ENCODE measurements at places on chromosomes 2 and 18.

DNA sequence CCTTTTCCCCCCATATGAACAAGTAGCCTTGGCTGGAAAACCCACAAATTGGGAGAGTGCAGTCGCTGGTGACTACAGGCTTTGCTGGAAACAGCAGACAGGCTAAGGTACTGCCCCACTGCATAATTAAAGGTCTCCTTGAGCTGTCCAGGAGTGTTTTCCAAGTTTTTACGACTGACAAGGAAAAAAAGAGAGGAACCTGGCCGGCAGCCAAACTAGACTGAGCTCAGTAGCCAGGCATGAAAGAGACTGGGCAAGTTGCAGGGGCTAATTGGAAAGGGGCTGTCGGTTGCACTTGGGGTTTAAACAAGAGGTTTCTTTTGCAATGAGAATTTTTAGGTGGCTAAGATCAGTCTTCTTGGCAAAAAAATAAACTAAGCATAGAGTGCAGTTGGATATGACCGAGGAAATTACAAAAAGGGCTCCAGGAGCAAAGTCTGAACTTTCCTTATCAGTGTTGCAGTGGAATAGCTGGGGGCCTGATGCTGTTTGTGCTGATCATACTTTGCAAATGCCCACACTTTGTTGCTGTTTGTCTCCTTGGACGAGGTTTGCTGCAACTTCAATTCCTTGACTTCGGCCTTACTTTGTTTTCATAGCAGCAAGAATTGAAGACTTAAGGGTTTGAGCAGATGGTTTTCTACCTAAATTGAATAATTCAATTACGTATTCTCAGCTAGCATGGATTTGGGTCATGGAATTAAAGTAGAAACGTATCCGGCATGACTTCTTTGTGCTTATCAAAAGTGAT, 2.1 kb downstream of the GULP1 start:
- no peak for DNase-seq

DNA sequence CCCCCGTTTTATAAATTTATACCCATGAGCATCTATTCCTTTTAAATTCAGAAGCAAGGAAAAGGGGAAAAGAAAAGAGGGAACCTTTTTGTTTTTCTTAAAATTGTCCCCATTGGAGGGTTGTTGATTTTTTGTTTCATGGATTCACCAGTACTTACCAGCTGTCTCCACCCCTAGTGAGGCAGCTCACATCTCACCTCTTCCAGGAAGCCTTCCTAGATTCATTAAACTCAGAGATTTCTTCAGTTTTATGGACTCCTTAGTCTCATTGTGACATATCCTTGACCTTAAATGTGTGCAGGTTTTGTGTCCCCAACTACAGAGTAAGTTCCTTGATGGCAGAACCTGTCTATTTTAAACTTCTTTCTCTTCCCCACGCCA, 35.9 kb downstream of the EFR3B start:
- no peak for DNase-seq

- DNase-seq = no peak
Observed at GRCh38 chr2:179741317-179741716, 120.1 kb downstream of the ZNF385B start.

- DNase-seq = no peak
Observed at GRCh38 chr2:70698847-70699246, 69.2 kb downstream of the ADD2 start.

GRCh38 chr2:215059724-215060123, 78.7 kb downstream of the ABCA12 start:
- DNase-seq = no peak

All from hypothalamus (tissue), 51 donors.